ENCODE measurements at places on chromosomes 12 and 14.
A peak's percentile ranks its signal among the peaks of the same experiment; 100 is the strongest.

DNA sequence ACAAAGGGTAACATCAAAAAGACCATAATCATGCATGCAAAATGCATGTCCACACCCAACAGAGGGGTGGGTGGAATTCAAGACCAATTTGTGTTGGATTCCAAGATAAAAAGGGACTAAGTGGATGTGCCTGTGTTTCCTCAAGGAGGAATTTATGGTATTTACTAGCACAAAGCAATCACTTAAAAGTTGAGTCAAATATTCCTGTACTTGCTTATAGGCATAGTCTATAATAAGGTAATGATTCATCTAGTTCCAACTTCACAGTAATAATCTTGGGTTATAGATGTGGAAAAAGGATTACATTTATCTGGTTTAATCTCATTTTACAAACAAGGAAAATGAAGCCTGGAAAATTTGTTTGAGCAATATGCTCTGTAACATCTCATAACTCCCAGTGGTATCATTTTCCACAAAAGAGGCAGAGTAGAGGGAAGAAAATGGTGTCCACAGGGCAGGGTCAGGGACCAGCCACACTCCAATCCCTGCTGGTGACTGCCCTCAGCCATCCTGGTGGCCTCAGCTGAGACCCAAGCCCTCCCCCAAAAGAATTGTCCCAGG lies 80.8 kb upstream of the REP15 start:
- DNase-seq: no peak

GRCh38 chr12:12806784-12807516 lies 6.2 kb upstream of the DDX47 start:
- DNase-seq: no peak

DNA sequence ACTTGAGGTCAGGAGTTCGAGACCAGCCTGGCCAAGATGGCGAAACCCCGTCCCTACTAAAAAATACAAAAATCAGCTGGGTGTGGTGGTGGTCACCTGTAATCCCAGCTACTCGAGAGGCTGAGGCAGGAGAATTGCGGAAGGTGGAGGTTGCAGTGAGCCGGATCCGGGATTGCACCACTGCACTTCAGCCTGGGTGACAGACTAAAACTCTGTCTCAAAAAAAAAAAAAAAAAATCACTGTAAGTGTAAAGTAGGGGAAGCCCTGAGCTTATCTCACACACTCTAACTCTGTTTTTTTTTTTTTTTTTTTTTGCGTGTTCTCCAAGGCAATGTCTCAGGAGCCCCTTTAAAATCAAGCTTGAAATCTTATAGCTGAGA lies 421 bp upstream of the RBMS2 start:
- no peak for DNase-seq

GRCh38 chr14:92605274-92605940 lies 91.8 kb downstream of the RIN3 start:
- no peak for DNase-seq

DNA sequence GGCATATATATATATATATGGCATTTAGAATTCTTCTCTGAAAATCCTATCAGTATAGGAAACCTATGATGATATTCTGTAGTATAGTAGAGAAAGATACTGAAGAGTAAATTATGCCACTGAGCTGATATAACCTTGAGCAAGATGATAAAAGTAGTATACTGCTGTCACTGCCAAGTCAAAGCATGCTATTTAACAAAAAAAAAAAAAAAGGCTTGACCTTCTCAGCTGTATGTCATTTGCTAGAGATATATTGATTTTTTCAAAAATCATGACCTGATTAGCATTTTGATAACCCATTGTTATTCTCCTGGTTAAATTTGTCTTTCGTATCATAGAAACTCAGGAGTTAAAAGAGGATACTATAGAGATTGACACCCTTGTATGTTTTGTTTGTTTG lies 299.4 kb downstream of the ADAMTS20 start:
- no peak for DNase-seq

DNA sequence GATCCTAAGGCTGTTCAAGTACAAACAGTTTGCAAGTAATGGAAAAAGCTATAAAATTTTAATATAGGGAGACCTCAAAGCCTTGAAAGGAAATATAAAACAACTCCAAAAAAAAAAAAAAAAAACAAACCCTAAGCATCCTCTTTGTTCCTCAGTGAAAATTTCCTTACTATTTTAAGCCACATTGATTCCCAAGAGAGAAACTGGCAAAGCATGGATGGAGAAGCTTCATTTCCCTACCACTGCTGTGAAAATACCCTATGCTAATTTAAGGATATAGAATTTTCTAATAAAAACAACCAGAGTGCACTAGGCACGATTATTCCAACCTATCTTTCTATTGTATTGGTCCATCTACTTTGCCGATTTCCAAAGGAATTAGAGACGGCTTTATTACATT lies 283.1 kb downstream of the CACNA1C start:
- no peak for DNase-seq

GRCh38 chr14:29442696-29443095 lies 485.0 kb downstream of the PRKD1 start:
- DNase-seq: no peak

- DNase-seq: no peak
Measured at GRCh38 chr14:50475460-50475859, 56.9 kb downstream of the MAP4K5 start.

GRCh38 chr14:93745603-93746273 lies 42.5 kb downstream of the PRIMA1 start:
- DNase-seq: no peak

DNA sequence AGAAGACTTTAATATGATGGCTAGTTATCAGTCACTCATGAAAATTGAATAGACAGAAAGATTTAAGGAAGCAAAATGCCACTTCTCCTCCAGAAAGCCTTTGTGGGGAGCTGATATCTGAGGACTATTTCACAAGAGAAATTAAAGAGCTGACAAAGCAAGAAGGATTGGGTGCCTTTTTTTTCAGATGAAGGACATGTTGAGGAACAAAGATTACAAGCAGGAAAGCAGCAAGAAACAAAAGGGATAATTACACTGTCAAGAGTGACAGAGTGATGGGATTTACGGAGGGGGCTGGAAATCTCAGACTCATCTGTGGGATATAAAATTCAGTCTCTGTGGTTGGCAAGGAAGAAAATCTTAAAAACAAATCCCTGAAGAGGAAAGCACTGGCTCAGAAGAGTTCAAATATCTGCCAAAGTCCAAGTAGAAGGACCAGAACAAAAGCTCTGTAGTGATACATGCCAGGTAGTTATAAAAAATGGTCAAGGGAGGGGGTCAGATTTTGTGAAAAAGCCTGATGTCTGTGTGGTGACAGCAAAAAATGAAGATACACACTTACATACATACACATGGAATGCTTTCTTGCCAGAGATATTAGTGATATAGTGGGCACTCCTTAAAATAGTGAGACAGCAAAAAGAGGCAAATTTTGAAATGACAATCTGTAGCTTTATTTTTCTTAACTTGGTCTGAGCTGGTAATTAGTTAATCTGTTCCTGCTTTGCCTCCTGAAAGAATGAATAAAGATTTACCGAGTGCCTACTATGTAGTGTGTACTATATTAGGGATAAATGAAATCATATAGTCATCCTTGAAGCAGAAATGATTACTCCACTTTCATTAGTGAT lies 62.9 kb downstream of the EPS8 start:
- no peak for DNase-seq

GRCh38 chr14:72352012-72352411 lies 419.8 kb downstream of the RGS6 start:
- no peak for DNase-seq

- DNase-seq: no peak
Measured at GRCh38 chr12:76866726-76867125, 12.1 kb downstream of the CSRP2 start.

- DNase-seq: peak; percentile 51
Measured at GRCh38 chr14:23294734-23295561, 7.7 kb downstream of the PPP1R3E start.

- DNase-seq: no peak
Measured at GRCh38 chr12:120361506-120362208, 7.3 kb downstream of the MSI1 start.

- DNase-seq: no peak
Measured at GRCh38 chr12:72433298-72433697, 161.1 kb downstream of the TRHDE start.

DNA sequence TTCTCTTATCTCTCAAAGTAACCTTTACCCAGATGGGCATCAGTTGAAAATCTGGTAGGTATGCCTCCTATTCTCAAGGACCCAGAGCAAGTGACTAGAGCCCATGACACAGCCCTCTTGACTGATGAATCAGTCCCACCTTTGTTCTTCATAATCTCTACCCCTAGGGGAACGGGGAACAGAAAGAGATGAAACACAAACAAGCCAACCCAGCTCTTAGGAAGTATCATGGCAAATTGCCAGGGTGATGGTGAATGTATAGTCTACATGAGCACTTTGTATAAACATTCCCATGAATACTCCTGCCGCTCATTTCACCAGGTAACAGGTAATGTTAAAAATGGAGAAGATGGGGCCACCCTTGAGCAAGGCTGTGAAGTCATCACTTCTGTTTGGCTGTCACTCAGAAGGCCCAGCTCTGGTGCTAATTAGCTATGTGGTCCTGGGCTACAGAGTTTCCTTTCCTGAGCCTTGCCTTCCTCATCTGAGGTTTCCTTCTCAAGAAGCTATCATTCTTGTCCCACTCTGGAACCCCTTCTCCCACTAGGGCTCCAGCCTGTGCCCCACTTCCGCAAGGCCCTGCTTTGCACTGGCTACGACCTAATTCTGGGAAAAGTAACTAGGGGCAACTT lies 161.7 kb downstream of the ANO2 start:
- no peak for DNase-seq

- DNase-seq: no peak
Measured at GRCh38 chr12:59603754-59604153, 7.9 kb downstream of the SLC16A7 start.

GRCh38 chr12:47316609-47317049 lies 236.9 kb upstream of the AMIGO2 start:
- DNase-seq: no peak

DNA sequence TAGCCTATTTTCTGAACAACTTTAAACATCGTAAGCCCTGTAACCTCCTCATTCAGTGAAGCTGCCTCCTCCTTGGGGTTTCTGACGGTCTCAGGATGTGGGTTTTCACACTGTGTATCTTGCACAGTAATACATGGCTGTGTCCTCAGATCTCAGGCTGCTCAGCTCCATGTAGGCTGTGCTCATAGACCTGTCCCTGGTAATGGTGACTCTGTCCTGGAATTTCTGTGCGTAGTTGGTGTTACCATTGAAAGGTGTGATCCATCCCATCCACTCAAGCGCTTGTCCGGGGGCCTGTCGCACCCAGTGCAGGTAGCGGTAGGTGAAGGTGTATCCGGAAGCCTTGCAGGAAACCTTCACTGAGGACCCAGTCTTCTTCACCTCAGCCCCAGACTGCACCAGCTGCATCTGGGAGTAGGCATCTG lies 980.5 kb downstream of the TMEM121 start:
- peak; percentile 12 for DNase-seq

DNA sequence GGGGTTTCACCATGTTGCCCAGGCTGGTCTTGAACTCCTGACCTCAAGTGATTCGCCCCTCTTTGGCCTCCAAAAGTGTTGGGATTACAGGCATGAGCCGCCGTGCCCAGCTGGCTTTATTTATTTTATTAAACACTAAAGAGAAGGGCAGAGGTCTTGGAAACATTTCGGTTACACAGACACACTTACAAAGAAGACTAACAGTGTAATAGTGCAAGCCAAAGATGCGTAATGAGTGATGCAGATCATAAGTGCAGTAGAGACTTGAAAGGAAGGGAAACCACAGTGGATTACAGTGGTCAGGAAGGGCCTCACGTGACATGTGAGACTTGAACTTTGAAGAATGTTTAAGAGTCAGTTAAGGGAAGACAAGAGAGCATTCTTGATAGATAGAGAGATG lies 33.9 kb upstream of the CDK17 start:
- DNase-seq: peak; percentile 36

- no peak for DNase-seq
Measured at GRCh38 chr14:33432407-33433023, 493.8 kb downstream of the NPAS3 start.

DNA sequence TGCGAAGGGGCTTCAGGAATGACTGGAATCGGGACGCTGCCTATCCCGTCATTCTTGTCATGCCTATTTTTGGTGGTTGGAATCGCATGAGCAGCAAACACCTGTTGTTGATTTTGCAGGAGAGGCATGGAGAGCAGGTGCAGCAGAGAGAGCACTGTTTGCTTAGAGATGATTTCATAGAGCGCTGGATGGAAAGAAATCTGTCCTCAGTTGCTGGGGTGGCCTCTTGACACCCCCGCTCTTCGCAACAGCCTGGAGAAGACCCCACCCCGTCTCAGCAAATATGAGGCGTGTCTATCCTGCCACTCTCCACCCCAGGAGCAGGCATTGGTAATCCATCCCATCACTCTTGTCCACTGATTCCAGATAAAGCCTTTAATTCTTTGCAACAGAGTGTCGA lies 19.3 kb upstream of the NCOR2 start:
- no peak for DNase-seq

DNA sequence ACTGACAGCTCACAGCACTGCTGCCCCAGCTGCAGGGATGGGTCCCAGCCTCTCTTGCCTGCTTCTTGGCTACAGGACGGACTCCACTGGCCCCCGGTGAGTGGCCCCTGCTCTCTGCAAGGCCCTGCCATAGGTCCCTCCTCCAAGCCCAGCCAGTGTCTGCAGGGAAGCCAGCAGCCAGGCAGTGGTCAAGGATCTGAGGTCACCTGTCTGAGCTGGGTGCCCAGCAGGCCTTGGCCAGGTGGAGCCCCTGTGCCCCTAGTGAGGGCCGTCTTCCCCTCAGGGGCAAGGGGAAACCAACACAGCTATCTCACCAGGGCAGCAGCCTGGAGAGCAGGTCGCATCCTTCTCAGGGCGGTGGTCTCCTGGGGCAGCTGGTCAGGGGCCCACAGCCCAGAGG lies 13.2 kb downstream of the XRCC3 start:
- no peak for DNase-seq

GRCh38 chr14:91350813-91351511 lies 66.7 kb downstream of the CCDC88C start:
- DNase-seq: peak; percentile 40

DNA sequence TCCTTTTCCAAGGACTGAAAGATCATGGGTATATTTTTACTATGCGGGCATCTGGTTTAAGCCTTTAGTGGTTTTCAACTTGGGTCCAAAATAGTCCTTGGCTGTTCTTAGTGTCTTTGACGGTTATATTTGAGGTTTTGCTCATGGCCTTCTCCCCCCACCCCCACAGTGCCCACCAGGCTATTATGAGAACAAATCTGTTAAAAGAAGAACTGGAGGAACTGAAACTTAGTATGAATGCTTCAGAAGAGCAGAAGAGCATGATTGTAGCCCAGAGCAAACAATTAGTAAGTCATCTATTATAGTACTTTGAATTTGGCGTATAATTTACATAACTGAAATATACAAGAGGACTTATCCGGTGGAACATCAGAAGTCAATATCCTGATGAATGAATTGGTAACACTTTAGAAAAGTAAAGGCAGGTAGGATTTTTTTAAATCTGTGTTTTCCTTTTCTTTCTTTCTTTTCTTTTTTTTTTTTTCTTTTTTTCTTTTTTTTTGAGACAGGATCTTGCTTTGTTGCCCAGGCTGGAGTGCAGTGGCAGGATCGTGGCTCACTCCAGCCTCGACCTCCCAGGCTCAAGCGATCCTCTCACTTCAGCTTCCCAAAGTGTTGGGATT lies 71.8 kb upstream of the BCAT1 start:
- DNase-seq: no peak
